ENCODE measurements at places on chromosomes 4 and X. TPM values are rescaled to one million over a fixed set of nuclear protein-coding genes. Genes with fewer than 3 reads are reported as not detected.
A peak's percentile ranks its signal among the peaks of the same experiment; 100 is the strongest.

Gene PABPC4L
- total RNA-seq = not detected

DNA sequence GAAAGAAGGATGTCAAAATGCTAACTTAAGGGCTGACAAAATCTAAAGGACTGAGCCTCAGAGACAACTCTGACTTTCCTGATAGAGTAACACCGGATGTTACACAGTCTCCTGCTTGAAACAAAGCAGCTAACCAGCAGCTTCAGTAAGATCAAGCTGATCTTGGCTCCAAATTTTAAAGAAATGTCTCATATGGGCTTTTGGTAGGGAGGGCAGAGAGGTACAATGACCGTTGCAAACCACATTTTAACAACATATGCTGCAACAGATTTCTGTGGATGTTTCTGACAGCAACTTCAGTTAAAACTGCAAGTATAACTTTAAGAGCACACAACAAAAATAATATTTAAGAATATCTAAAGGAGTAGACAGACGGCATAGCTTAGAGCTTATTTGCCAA, 9.1 kb downstream of the RPGR start:
- DNase-seq = no peak

DNA sequence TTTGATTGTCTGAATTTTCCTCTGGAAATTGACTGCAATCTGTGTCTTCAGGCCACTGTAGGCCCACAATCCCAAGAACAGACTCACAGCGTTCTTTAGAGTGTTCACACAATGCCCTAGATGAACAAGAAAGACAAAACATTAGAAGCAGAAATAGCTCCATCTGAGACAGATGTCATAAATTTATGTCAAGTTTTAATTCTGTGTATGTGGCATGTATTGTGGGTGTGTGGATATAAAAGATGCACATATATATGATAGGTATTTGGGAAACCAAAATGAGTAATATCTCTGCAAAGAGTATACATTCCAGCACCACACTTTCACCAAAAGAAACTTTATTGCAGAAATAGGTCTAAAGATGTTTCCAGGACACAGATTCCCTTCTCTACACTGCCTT, 176.1 kb downstream of the CORIN start:
- no peak for DNase-seq

DNA sequence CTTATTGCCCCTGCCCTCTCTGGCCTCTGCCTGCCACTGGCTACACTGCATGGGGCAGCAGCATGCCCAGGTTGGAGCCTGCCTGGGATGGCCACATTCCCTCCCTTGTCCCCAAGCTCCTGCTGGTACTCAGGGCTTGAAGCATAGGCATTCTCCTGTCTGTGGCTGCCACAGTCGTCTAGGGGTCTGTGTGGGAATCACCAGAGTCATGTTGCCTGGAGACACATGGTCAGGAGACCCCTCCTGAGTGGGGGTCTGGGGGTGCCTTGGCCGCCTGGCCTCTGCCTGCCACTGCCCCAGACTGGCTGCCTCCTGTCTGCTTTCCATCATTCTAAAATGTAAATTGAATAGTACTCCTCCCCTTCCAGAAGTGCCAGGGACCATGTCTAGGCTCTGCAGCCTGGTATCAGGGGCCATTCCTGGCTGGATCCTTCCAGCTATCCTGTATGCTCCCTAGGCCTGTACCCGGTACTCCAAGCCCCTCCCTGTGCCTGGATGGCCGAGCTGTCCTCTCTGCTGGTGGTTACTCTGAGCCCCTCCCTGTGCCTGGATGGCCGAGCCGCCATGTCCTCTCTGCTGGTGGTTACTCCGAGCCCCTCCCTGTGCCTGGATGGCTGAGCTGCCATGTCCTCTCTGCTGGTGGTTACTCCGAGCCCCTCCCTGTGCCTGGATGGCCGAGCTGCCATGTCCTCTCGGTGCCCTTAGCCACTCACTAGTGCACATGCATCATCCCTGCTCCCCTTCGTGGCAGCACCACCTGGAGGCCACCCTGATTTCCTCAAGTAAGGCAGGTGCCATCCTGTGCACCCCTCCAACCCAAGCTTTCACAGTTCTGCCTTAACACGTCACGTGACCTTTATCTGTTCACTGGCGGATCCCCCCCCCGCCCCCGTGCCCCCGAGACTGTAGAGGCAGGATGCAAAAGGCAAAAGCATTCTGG, 5.5 kb upstream of the NKX1-1 start:
- DNase-seq = no peak

Gene DRD5
- not detected for total RNA-seq

Gene ITGB1BP2
- 4.9 TPM for total RNA-seq

DNA sequence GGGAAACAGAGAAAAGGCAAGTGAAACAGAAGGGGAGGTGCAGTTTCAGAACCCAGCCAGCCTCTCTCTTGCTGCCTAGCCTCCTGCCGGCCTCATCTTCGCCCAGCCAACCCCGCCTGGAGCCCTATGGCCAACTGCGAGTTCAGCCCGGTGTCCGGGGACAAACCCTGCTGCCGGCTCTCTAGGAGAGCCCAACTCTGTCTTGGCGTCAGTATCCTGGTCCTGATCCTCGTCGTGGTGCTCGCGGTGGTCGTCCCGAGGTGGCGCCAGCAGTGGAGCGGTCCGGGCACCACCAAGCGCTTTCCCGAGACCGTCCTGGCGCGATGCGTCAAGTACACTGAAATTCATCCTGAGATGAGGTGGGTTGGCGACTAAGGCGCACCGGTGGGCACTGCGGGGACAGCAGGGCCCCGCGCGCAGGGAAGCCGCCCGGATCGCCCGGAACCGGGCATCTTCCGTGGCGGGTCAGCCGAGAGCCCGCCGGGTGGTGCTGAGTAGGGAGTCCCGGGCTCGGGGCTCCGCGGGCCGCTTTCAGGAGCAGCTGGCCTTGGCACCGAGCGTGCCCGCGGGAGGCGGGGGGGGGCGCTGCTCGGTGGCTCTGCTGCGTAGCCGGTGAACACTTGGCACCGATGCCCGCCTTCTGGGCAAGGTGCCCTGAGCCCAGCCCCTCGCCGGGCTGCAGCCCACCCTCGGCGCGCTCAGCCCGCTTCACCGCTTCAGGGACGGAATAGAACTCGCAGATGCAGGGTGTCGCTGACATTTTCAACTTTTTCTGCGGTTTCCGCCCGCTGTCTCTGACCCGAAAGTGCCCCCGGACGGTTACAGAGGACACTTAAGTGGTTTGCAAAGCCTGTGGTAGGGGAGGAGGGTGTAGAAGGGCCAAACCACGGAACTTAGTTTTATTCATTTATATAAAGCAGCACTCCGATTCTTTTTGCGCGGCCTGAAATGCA, at the start of gene CD38:
CD38 (plus strand) TSS at position 40 of the 953 bp plus-strand sequence; CDS start at position 127, 87 bp downstream.
- peak; percentile 70 for DNase-seq

DNA sequence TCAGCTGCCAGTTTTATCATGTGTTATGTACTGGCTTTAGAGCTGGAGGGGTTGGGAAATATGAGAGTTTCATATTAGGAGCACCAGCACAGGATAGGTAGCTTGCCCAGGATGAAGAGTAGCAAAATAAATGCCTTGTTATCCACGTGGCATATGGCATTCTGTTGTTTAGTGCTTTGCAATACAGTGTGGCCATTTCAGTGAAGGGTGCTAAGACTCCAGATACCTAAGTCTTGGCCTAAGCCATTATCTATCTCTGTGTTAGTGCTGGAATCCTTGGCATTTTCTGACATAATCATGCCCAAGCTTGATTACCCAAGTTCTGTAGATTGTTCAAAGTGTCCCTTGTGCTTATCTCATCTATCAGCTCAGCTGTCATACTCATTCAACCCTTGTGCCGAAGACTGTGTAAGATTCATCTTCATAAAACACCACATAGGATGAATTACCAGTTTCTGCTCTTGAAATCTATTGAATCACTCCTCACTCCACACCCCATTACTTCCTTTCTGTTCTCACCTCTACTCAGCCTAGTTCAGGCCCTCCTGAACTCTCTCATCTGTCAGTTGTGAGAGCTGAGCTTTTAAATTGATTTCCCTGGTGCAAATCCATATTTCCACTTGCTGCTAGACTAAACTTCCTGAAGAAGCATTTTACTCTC, 73.5 kb downstream of the CLCN5 start:
- no peak for DNase-seq

DNA sequence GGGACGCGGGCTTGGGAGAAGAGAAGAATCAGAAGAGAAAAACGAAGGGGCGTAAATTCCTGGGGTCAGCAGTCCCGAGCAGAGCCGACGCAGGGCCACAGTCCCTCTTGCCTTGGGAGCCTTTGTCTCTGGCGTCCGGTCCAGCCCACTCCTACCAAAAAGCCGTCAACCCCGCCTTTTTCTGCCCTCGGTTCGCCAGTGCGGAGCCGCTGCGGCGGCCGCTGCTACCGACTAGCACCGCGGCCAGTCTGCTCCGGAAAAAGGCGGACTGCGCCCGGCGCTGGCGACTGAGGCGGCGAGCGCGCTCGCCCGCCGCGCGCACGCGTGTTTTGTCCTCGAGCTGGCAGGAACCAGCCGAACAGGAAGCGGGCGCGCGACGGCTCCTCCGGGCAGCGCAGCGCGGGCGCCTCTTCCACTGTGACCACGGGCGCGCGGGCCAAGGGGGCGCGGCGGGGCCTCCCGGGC, 502 bp downstream of the HNRNPDL start:
- DNase-seq = no peak

Gene NKX1-1
- total RNA-seq = not detected

DNA sequence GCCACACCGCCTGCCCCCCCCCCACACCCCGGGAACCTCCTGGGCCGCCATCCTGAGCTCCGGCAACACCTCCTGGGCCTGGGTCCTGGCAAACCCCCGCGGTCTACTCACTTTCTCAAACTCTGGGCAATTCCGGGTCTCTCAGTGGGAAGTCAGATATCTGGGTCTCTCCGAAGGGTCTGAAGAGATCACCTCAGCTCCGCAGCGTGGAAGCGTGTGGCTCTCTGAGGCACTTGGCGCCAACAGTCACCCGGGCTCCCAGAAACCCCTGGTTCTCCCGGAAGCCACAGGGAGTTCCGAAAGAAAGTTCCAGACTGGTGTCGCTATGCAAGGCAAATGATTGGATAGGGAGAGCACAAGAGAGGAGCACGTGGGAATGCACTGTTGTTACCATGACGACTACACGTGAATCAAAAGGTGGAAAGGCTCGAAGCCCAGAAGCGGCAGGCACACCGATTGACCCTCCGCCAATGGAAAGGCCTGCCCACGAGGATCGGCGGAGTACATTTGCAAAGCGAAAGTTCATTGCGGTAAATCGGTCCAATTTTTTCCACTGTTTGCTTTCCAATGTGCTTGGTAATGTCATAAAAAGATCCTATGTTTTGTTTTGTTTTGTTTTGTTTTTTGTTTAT, at the start of gene PNMA6E:
PNMA6E (minus strand) TSS at position 218 of the 632 bp plus-strand sequence. CDS start 2,501 bp downstream, outside the sequence.
- DNase-seq = no peak

- DNase-seq = no peak
Measured at GRCh38 chr4:94369046-94369445, 26.4 kb upstream of the HPGDS start.

- peak; percentile 85 for DNase-seq
Measured at GRCh38 chr4:985123-985830, 1.6 kb upstream of the IDUA start.

Gene RHOXF2
- not detected for total RNA-seq

- DNase-seq = no peak
Measured at GRCh38 chr4:4443821-4444220, 56.9 kb downstream of the NSG1 start.

GRCh38 chrX:37926700-37927099, 79.3 kb upstream of the DYNLT3 start:
- no peak for DNase-seq

DNA sequence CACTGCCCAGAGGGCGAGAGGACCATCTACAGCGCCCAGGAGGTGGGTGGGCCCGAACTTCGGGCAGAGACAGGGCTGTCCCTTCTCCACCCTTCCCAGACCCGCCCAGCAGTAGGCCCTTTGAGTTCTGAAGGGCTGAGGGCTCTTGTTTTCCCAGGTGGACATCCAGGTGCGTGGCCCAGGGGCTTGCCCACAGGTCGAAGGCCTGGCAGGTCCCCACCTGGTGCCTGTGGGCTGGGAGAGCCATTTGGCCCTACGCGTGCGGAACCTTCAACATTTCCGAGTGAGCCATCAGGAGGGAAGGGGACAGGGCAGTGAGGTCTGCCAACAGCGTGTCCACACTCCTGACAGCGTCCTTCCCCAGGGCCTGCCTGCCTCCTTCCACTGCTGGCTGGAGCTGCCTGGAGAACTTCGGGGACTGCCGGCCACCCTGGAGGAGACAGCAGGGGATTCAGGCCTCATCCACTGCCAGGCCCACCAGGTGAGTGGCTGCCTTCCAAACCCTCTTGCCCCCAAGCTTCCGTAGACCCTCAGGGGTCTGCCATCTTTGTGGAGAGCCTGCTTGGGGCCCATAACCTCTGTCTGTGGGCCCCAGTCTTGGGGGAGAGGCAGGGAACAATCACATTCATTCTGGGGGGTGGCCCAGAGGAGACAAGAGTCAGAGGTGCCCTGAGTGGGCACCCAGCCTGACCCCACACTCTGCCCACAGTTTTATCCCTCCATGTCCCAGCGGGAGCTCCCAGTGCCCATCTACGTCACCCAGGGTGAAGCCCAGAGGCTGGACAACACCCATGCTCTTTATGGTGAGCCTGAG, 6.8 kb downstream of the PLXNB3 start:
- DNase-seq = no peak

DNA sequence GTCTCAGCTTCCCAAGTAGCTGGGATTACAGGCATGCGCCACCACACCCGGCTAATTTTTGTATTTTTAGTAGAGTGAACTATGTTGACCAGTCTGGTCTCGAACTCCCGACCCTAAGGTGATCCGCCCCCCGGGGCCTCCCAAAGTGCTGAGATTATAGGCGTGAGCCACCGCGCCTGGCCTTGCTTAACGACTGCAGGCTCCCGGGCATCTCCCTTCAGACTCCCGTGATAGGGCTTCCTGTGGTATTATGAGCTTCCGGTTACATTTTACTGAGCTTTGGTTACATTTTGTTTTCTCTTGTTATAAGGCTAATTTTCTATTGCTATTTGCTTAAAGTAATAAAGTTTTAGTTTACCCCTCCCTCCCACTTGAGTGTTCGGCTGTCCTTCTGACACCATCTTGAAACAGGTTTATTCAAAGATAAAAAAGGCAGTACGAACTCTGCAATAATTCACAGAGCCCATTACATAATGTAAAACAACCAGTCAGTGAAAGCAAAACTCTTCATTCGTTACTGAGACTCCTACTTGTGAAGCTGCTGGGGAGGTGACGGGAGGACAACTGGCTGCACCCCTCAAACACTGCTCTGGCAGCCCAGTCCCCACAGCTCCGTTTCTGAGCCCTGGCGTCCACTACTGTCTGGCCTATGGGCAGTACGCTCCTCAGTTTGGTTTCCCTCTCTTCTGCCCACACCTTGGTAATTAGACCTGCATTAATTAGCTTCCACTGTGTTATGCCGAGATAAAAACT, 795.7 kb upstream of the SLIT2 start:
- DNase-seq = no peak

GRCh38 chrX:65821721-65822496, 154.5 kb downstream of the MSN start:
- DNase-seq = peak; percentile 44

Gene NALF2
- total RNA-seq = 0.26 TPM

DNA sequence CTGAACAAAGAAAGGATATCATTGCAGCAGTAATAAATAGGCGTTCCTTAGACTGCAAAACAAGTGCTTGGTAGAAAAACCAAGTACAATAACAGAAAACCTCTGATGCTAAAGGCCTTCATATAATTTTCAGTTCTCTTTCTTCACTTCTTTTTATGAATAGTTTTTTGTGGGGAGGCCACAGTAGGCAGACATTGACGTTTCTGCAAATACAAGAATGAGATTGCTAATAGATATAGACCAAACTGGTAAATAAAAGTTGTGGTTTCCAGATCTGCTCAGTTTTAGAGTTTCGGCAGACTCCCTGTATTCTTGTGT, 57.0 kb upstream of the RAP1GDS1 start:
- no peak for DNase-seq

Measured in activated naive CD8-positive, alpha-beta T cell treated with anti-CD3 and anti-CD28 coated beads for 36 hours (primary cell).